ENCODE measurements at places on chromosomes 7 and 10.

DNA sequence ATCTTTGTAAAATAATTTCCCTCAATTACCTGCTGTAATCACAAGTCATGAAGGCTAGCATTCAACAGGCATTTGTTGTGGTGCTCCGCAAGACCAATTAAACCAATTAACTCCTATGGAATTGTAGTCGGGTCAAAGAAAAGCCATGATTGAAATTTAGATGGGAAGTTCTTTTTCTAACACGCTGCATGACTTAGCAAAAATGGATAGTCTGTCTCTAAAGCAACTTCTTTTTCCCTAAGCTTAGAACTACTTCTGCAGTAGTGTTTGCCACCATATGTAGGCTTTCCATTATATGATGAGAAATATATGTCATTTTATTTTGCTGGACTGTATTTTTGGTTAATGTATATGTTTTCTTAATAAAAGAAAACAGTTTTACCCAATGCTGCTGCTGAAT, 119.1 kb downstream of the TSPAN12 start:
- DNase-seq: peak; percentile 45

DNA sequence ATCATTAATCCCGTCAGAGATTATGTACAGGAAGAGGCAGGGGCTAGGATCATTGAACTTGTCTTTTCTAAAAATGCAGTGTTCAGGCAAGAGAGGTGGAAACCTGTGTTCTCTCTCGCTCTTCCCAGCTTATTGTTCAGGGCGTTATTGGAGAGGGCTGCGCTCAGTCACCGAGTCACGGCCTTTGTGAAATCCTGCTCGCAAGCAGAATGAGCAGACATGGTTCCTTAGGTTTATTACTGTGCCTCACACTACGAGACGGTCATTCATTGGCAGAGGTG, 631 bp upstream of the PRKRIP1 start:
- no peak for DNase-seq

DNA sequence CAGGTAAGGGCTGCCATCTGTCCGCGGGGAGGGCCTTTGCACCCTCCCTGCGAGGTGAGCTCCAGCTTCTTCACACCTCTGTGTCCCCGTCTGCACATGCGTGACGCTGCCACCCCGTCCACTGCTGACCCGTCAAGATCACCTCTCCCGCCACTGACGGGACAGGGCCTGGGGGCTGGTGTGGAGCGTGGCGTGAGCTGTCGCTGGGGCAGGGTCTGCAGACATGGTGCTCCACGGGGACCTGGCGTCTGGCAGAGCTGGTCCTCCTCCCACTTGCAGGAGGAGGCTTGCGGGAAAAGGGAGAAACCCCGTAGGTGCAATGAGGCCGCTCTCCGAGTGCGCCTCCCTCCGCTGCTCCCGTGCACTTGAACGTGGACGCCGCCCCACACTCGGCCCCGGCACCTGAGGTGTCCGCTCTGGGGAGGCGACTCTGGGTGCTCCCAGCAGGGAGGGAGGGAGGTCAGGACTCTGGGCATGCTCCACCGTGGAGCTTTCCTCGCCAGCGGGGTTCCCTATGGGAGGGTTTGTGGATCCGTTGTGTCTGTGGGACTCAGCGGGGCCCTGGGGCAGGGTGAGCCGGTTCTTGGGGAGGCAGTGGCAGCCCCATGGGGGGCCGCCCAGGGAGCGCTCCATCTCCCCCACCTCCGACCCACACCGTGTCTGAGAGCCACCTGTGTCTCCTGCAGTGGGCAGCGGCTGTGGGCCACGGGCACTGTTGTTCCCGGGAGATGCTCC, 17.6 kb upstream of the DPYSL4 start:
- DNase-seq: no peak

- no peak for DNase-seq
Observed at GRCh38 chr10:49141541-49142332, 7.9 kb upstream of the FAM170B start.

GRCh38 chr7:33880787-33881186, 24.6 kb upstream of the BMPER start:
- no peak for DNase-seq

GRCh38 chr7:1479287-1479686, 20.0 kb upstream of the MICALL2 start:
- no peak for DNase-seq

- DNase-seq: no peak
Observed at GRCh38 chr7:129610709-129611245, 743 bp upstream of the NRF1 start.

GRCh38 chr10:31926765-31927564, 1.7 kb downstream of the ARHGAP12 start:
- DNase-seq: peak; percentile 23

DNA sequence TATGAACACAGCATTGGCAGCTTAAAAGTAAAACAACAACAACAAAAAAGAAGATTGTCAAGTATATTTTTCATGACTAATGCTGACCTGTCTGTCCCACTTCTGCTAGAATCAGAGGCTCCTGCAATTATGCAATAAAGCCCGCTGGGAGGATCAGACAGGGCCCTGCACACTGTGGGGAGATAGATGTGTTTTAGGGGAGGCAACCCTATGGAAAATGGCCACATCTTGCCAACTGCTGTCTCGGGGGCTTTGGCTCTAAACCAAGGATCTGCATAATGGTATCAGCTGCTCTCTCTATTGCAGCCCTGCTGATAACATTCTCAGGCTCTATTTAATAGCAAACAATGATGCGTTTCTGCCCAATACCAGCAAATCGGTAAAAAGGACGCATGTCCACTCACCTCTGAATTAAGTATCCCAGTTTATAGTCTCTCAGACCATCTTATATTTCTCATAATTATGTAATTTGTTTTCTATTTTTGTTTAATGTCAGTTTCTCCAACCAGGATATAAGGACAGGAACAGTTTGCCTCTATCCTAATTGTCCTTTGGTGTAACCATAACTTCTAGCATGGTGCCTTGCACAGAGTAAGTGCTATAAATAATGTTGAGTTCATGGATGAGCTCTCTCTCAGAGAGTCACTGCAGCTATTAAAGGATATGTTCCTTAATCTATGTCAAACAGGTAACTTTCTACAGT, 15.3 kb upstream of the PRKAR2B start:
- DNase-seq: no peak

GRCh38 chr7:42661312-42661711, 250.6 kb downstream of the C7orf25 start:
- DNase-seq: no peak

- DNase-seq: no peak
Observed at GRCh38 chr7:118615-119391, 73.6 kb upstream of the FAM20C start.

GRCh38 chr7:69508736-69509135, 89.5 kb upstream of the AUTS2 start:
- no peak for DNase-seq

GRCh38 chr10:60050366-60050765, 144.0 kb upstream of the CCDC6 start:
- DNase-seq: no peak

- no peak for DNase-seq
Observed at GRCh38 chr10:122671355-122671754, 28.3 kb downstream of the C10orf120 start.

- no peak for DNase-seq
Observed at GRCh38 chr7:54841772-54842697, 83.0 kb upstream of the SEC61G start.

DNA sequence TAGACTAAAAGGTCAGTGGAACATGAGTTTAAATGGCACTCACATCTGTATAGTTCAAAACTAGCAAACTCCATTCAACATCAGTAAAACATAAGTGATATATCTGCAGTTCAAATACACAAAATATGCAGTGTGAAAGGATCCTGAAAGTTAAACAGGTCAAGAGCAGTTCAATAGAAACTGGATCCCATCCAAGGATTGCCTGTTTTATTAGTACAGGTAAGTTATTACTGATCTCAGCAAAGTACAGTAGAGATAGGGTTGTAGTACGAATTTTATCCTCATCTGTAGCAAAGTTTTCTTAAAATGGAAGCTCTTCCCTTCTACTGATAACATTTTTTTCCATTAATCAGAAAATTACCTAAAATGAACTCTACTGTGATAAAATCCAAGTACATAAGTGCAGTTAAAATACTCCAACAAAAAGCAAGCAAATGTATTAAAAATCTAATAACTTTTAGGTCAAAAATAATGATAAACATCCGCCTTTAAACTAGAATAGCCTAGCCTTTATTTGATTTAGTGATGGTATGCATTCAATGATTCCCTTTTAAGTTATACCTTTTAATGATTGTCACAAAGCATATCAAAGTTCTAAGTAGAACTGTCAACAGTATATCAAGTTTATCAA, 2.2 kb downstream of the ZNF800 start:
- DNase-seq: no peak

DNA sequence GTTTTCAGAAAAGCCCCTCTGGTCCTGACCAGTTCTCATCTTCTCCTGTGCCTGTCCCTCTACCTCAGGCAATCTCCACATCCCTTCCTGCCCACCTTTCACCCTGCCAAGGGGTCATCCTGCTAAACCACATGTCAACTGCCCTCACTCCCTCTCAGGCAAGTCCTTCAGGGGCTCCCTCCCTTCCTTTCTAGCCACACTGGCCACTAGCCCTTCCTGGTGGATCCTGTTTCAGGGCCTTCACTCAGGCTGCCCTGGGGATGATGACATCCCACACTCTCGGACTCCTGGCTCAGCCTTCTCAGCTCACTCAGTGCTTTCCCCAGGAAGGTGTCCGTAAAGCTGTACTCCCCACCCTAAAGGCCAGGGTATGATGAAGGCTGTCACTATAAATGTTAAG, 13.4 kb downstream of the STEAP1B start:
- no peak for DNase-seq

DNA sequence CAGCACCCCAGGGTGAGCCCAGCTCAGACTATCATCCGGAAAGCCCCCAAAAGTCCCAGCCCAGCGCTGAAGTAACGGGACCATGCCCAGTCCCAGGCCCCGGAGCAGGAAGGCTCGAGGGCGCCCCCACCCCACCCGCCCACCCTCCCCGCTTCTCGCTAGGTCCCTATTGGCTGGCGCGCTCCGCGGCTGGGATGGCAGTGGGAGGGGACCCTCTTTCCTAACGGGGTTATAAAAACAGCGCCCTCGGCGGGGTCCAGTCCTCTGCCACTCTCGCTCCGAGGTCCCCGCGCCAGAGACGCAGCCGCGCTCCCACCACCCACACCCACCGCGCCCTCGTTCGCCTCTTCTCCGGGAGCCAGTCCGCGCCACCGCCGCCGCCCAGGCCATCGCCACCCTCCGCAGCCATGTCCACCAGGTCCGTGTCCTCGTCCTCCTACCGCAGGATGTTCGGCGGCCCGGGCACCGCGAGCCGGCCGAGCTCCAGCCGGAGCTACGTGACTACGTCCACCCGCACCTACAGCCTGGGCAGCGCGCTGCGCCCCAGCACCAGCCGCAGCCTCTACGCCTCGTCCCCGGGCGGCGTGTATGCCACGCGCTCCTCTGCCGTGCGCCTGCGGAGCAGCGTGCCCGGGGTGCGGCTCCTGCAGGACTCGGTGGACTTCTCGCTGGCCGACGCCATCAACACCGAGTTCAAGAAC, 1.1 kb downstream of the VIM start:
- peak; percentile 62 for DNase-seq

DNA sequence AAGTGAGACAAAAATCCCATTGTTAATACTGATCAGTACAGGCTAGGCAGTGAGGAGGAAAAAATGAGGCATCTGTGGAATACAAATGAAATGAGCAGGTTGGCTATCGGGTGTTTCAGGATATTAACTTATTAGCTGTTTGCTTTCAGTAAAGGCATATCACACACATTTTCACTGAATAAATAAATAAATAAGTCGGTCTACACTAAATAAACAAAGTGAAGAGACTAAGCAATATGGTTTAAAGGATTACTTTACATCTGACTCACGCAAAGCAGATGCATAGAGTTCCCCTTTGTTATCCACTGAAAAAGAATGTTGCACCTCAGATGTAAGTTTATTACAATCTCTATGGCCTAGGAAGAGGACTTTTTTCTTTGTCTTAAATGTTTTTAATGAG, 6.3 kb upstream of the SEMA3A start:
- no peak for DNase-seq

DNA sequence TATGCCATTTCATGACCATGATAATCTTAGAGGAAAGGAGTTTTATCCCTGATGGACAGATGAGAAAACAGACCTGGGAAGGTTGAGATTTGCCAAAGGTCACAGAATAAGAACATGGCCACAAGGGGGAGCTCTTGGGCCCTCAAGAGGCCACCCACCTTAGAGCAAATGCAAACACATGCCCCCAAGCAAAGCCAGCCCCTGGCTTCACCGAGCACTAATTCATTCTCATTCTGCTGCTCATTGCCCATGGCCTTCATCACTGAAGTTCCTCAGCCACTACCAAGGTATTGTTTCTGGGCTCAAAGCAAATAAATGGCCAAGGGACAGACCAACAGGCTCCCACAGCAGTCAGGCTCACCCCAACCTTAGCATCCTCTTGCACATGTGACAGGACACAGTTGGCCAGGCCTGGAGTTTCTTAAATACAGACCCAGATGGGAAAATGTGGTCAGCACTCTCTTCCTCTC, 44.2 kb downstream of the PDLIM1 start:
- peak; percentile 51 for DNase-seq

DNA sequence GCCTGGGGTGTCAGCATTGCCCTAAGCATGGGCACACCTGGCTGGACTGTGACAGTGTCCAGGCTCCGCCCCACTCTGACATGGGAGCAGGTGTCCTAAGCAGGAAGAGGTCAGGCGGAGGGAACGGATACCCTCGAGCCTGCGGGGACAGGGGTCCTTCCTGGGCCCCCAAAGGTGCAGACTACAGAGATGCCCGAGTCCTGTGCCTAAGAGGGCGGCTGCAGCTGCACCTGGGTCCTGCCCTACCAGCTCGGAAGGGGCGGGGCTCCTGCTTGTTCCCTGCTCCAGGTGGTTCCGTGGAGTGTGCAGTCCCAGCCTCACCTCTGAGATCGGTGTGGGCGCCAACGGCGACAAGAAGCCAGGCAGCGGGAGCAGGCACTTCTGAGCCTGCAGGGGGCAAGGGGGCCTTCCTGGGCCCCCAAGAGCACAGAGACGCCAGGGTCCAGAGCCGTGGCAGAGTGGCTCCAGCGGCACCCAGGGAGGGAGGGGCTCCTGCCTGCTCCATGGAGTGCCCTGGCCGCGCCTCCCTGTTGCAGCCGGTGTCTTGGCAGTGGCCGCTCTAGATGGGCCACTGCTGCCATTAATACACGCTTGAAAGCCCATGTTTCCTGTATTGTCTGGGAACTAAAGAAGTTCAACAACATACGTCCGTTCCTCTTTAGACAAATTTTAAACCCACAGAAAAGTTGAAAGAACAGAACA, 64.5 kb upstream of the CACNA2D1 start:
- no peak for DNase-seq

DNA sequence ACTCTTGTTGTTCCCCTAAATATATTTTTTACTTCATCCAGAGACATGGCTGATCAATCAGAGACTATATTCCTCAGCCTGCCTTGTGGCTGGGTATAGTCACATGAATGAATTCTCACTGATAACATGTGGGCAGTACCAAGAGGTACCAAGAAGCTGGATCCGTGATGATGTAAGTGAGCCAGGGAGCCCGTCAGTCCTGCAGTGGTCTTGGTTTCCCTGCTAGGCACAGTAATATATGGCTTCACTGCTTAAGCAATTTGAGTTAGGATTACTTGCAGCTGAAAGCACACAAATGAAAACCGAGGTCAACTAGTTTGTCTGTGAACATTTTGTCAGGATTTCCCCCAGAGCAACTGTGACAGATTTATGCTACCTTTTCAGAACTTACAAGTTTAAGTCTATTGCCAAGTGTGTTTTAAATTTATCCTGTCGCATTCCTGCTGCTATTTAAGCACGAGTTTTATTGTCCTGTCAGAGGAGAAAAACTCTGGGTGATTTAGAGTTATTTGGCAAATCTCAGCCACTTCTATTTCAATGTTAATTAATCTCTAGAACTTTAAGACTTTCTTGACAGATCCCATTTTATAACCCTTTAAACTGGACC, 381.8 kb downstream of the PHF14 start:
- no peak for DNase-seq

- peak; percentile 63 for DNase-seq
Observed at GRCh38 chr7:82441669-82442478, 1.7 kb downstream of the CACNA2D1 start.
